ENCODE measurements at places on chromosomes 1 and 21.

- DNase-seq: no peak
Observed at GRCh38 chr1:87790756-87791155, 462.1 kb downstream of the LMO4 start.

DNA sequence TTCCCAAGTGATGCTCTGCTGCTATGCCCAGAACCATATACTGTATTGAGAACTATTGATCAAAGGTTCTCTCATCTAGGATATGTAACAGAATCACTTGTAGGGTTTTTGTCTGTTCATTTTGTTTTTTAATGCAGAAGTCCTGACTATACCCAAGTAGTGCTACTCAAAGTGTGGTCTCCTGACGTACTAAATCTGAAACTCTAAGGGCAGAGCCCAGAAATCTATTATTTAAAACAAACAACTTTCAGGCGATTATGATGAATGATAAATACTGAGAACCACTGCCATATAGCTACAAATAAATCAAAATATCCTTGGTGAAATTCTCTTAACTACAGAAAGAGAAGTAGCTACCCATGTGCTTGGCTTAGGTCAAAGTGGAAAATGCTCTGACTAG is 10.1 kb downstream of the ZZZ3 start:
- no peak for DNase-seq

GRCh38 chr1:29311352-29312030 is 75.2 kb downstream of the PTPRU start:
- DNase-seq: no peak

GRCh38 chr21:29477941-29478340 is 179.2 kb downstream of the BACH1 start:
- DNase-seq: no peak

GRCh38 chr1:114756009-114756892 is 1.5 kb downstream of the CSDE1 start:
- DNase-seq: no peak

GRCh38 chr1:110070671-110071242 is at the start of gene ALX3:
ALX3 (minus strand) TSS chr1:110070672; CDS start chr1:110070612, 60 bp downstream.
- no peak for DNase-seq

- no peak for DNase-seq
Observed at GRCh38 chr1:55854911-55855310, 639.7 kb upstream of the USP24 start.

DNA sequence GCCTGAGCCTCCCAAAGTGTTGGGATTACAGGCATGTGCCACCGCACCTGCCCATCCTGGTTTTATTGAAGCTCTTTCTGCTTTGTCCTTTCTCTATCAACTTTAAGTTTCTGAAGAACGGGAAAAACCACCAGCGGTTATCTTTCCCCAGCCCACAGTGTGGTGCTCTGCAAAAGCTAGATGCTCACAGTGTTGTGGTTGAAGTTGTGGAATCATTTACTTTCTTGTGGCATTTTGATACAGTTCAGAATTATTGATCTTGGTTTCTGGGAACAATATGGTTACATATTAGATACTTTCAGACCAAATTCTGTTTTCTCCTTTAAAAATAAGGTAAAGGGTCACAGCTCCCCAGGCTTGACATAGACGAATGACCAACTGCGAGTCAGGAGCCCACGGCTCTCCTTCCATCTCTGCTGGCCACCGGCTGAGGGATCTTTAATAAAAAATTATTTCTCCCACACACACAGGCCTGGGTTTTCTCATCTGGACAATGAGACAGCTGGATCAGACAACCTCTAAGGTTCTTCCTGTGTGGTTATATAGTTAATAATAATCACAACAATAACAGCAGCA is 385.3 kb downstream of the SETD4 start:
- no peak for DNase-seq

DNA sequence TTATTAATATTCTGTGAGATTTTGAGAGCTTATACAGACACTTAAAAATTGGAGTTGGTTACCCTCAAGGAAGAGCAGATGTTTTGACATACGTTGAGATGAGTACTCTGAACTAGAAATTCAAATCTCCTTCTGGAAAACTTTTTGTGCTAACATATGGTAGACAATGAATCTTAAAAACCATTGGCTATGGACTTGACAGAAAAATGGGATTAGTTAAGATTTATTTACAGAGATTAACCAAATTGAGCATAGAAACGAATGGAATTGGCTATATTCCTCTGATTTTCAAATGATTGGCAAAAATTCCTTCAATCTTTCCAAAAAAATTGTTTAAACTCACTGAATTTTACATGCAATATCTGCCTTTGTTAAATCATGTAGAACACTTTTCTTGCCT is 1392.9 kb downstream of the BRINP3 start:
- no peak for DNase-seq

DNA sequence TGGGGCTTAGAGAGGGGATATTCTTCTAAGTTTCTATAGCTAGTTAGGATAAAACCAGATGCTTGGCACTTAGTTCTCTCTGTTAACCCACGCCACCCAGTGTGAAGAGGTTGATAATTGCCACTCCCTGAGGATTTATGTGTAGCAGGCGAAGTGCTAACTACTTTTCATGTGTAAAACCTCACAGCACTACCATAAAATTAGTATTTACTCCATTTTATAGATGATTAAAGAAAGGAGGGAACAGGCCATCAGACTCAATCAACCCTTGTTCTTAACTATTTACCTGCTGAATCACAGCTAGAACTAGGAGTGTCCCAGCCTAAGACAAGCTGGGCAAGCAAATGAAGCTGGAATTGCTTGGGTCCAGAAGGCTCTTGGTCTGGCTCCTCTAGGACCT is 8.9 kb downstream of the LIN28A start:
- no peak for DNase-seq

GRCh38 chr1:39960431-39960958 is 5.5 kb downstream of the MFSD2A start:
- DNase-seq: peak; percentile 87

GRCh38 chr1:156747742-156748669 is 3.5 kb downstream of the HDGF start:
- DNase-seq: no peak

- no peak for DNase-seq
Observed at GRCh38 chr1:53062708-53063591, 937 bp downstream of the PODN start.

- DNase-seq: no peak
Observed at GRCh38 chr1:244863491-244864252, 671 bp downstream of the HNRNPU start.

DNA sequence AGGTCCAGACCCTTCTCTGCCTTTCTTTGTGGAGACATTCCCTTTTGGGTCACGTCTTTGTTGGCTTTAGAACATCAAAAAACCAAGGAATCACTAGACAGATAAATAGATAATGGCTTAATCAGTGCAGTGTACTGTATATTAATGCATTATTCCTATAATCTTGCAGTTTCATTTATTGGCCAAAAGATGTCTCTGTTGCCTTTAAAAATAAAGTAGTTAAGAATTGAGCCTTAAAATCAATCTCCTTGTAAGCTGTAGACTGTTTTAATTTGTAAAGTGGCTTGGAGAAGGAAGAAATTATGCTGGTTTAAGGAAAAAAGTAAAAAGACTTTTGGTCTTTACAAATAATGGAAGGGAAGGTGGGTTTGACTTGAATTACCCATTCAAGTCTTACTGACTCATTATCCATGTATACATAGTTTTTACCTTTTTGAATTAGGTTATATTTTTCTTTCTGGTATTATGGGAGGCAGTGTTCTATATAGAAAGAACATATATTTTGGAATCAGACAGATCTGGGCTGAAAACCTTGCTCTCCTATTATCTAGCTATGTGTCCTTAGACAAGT is 84.6 kb downstream of the VPS13D start:
- DNase-seq: no peak

GRCh38 chr1:186983327-186983726 is 154.6 kb downstream of the PLA2G4A start:
- no peak for DNase-seq

DNA sequence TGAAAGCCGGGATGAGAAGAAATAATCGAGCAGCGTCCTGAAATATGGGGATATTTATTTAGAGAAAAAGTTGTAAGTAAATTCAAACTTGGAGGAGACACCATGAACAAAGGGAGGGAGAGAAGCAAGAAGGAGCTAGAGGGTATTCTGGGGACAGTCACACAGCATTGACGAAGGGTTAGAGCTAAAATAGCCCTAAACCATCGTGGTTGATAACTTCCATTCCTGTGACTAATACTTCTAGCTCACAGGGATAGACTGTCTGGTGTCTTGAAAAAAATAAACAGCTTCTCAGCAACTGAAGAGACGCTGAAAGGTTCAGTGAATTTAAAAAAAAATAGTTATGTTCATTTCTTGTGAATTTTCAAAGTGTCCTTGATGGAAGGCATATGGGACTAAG is 86.7 kb downstream of the LRRC53 start:
- DNase-seq: no peak

DNA sequence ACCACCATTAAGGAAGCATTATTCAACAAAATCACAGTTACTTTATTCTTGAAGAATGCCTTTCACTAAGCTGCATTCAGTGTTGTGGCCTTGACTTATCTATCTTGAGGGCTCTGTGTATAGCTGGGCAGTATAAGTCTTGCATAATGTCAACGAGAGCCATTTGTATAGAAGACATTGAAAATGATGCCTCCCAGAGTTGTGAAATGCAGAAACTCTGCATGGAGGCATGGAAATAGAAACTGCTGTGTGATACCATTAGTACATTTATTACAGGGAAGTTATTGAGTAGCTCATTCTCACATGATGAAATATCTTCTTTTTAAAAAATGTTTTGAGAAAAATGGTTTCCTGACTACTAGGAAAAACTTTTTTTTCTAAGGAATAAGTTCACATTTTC is 111.4 kb upstream of the SNX7 start:
- DNase-seq: no peak

DNA sequence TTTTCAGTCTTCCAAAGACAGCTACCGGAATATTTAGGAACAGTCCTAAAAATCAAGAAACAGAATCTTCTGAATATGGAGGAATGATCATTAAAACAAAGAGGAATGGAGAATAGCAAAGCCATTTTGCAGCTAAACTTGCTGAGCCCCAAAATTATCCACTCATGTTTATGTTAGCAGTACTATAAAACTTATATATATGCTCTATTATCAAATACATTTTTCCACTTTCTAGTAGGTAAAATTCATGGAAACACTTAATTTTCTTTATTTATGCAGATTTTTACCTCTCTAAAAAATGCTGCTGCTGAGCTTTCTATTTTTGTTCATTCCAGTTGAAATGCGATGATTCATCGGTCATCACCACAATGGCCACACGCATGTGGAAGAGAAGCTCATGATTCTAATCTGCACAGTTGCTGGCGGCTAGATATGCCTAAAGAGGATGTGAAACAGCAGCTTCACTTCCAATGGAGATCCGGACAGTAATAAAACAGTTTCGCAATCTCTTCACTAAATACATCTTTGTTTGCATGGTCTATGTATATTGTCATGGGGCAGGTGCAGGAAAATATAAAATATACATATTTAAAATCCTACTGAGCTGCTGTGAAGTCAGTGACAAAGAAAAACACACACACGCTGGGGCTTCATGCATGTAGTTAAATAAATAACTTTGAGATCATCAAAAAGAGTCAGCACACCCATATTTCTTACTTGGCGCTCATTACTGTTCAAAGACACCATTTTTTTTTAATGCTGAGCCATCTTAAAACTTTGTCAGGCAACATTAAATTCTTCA is 292.2 kb downstream of the SMYD3 start:
- no peak for DNase-seq

- no peak for DNase-seq
Observed at GRCh38 chr1:31010086-31010989, 55.2 kb downstream of the PUM1 start.

DNA sequence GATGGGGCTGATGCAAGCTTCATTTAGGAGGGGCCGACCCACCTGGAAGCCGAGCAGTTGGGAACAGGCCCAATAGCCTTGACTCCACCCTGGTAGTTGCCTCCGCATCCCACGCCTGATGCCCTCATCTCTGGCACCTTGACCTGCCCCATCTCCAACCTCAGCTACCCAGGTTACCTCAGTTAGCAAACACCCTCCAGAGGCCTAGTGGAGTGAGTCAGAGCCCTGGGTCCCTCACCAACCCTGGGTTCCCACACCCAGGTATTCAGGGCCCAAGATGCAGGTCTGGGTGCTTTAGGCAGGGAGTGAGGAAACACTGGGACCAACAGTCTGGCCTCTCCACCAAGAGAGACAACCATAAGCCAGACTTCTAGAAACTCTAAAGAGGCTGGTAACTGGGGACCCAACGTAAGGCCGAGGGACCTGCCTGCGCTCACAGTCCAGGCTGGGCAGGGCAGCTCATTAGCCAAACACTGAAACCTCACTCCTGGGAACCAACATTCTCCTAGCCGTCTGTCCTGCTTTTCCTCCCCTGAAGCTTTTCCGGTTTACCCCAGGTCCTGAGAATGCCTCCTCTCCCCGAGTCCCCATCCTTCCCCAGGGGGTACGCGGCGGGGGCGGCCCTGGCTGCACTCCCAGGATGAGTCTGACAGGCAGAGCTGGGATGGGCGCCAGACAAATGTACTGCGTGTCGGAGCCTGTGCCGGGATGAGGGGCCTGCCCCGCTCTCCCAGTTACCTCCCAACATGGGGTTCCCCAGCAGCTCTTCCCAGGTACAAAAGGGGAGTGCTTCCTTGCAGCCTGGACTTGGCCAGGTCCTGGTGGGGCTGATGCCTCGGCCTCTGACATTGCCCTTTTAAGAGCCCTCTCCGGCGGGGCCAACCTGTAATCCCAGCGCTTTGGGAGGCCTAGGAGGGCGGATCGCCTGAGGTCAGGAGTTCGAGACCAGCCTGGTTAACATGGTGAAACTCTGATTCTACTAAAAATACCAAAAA is 8.9 kb upstream of the CELSR2 start:
- DNase-seq: no peak

DNA sequence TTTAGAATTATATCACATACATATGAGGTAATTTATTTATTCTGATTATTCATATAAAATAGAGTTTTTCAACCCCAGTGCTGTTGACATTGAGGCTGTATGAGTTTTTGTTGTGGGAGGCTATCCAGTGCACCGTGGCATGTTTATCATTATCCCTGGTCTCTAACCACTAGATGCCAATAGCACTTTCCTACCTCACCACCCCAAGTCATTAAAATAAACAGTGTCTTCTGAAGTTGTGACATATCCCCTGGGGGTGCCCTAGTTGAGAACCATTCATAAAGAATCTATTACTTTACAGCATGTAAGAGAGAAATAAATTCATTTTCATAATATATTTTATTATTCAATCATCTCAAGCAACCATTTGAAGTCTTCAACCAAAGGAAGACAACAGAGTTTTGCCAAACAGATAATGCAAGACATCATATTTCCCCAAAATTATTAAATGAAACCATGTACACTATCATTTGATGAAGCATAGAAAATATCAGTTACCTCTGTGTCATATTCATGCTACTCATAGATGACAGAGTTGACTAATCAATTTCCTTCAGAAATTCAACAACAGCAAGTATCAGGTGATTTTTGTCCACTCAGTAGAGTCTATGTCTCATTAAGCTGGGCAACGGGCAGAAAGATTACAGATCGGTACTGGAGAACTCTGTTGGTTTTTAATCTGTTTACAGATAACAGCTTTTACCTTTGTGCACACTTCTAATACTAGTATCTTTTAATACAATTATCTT is 39.5 kb upstream of the RGS1 start:
- no peak for DNase-seq

- no peak for DNase-seq
Observed at GRCh38 chr1:216710055-216710454, 13.2 kb downstream of the ESRRG start.

GRCh38 chr1:202804126-202804525 is 4.1 kb downstream of the KDM5B start:
- DNase-seq: no peak

Measured in NCI-H187 treated with DMSO at 0.1 percent for 48 hours (cell line).